ENCODE measurements at places on chromosomes 6 and 20. TPM values are rescaled to one million over a fixed set of nuclear protein-coding genes. Genes with fewer than 3 reads are reported as not detected.

The ANKEF1 gene
- polyA plus RNA-seq = 0.52 TPM

The ATRN gene
- polyA plus RNA-seq = 5.4 TPM

The SUMO4 gene
- polyA plus RNA-seq = not detected

The THEMIS gene
- 0.04 TPM for polyA plus RNA-seq

The SLC17A3 gene
- polyA plus RNA-seq = not detected

The LYRM2 gene
- polyA plus RNA-seq = 28.8 TPM

The MEP1A gene
- not detected for polyA plus RNA-seq

The LAMP5 gene
- not detected for polyA plus RNA-seq

The SLC24A3 gene
- 8.2 TPM for polyA plus RNA-seq

The DDX39B gene
- 134 TPM for polyA plus RNA-seq

DNA sequence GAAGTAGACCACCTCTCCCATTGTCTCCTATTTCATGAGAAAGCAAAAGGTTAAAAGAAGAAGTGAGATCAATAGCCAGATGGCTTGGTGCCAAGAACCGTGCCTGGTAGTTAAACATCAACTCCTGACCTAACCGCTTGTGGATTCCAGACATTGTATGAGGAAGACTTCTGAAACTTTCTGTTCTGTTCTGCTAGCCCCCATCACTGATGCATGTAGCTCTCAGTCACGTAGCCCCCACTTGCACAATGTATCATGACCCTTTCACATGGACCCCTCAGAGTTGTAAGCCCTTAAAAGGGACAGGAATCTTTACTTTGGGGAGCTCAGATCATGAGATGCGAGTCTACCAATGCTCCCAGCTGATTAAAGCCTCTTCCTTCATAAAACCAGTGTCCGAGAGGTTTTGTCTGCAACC lies 301.2 kb downstream of the RNGTT start:
- no peak for DNase-seq

GRCh38 chr6:89050697-89051096 lies 29.9 kb upstream of the PNRC1 start:
- no peak for DNase-seq

GRCh38 chr6:158762787-158763433 lies 56.3 kb downstream of the EZR start:
- DNase-seq = peak; percentile 57

- peak; percentile 56 for DNase-seq
Measured at GRCh38 chr6:40796260-40797221, 209.4 kb upstream of the LRFN2 start.

DNA sequence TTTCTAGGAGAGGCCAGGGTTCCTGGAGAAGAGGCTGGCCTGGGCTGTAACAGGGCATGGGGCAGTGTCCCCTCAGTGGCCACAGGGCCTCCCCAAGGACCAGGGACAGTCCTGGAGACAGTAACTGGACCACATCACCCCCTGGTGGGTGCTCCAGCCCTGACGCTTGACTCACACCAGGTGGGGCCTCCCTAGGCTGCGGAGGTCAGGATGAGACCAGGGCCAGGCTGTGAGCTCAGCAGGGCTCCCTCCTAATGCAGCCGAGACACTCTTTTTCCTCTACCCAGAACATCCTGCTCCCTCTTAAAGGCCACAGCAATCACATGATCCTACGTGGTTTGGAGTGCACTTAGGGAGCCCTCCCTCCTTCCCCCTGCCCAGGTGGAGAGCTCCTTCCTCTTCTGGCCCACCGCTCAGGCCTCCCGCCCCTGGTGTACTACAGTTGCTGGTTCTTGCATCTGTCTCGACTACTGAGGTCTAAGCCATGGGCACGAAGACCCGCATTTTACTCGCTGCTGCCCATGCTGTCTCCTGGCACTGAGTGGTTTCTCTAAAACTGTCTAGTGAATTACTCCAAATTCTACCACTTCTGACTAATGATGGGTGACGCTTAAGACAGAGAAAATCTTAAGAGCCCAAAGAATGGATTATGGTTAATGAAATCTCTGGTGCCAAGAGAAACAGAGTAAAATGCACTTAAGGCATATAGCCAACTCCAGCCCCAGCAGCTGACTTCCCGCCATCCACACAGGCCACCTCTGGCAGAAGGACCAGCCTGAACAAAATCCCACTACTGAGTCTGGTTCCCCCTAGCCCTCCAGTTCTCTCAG lies 166.1 kb upstream of the CST7 start:
- DNase-seq = no peak

- DNase-seq = no peak
Measured at GRCh38 chr6:161215193-161215592, 58.7 kb downstream of the AGPAT4 start.

DNA sequence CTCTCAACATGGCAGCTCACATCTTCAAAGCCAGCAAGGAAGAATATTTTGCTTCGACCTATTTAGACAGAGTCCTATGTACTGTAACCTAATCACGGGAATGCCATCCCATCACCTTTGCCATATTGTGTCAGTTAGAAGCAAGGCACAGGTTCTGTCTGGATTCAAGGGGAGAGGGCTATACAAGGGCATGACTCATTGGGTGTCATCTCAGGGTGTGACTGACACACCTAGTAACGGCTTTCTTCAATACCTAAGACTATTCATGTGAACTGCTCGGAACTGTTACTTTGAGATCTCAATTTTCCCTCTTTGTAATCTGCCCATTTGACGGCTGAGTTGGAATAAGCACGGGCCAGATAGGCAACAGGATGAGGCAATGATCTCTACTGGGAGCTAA lies 135.6 kb upstream of the HDGFL1 start:
- no peak for DNase-seq

DNA sequence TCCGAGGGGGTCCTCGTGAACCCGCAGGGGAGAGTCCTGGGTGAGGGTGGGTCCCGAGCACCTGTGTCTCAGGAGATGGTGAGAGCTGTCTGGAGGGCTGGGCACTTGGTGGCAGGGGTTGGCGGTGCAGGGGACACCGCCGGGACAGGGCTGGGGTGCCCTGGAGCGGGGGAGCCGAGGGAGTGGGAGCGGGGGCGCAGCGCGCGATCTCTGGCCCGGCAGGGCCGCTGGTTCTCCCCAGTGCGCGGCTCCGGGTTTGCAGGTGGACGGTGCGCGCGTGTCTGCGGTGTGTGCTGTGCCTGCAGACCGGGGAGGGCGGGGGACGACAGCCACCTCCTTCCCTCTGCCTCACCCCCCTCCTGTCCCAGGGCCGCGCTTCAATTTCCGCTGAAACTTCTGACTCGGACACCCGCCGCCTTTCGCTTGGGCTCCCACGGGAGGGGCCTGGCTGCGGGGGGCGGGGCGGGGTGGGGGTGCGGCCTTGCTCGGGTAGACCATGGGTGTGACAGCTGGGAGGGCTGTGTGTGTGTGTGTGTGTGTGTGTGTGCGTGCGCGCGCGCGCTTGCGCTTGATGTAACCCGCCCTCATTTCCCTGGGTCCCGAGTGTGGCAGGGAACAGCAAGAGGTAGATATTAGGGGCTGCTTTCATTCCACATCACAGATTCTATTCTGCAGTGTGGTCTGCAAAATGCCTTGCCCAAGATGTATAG lies 1.2 kb downstream of the TRIB3 start:
- DNase-seq = peak; percentile 71

DNA sequence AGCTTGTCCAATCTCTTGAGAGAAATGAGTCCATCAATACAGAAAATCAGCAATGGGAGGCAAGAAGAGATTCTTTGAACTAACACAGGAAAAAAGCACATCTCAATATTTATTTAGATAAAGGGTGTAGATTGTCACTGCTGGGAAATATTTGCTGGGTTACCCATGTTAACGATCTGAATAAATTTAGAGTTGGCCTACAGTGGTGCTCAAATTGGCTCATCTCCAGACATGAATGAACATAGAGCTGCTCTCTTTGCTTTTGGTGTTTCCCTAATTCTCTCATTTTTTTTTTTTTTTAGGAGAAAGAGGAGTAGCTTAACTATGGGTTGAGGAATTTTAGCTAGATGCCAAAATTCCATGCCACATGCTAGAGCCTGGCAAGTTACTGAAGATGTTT lies 471.2 kb downstream of the PKHD1 start:
- no peak for DNase-seq

GRCh38 chr6:57283106-57283505 lies 34.3 kb upstream of the PRIM2 start:
- DNase-seq = no peak

DNA sequence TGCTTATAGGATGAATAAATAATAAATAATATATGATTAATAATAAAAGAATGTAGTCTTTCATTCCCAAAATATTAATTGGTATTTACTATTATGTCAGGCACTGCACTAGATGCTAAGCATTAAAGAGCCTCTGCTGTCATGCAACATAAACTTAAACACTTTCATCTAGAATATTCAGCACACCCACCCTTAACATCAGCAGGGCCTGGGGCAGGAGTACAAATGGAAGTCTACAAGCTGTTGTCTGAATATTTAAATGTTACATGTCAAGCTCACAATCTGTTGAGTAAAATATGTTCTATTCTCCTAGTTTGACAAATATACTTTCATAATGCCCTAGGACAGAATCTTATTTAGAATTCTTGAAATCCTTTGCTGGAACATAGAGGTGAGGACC lies 395.1 kb downstream of the EPM2A start:
- no peak for DNase-seq

GRCh38 chr6:333379-334002 lies 41.2 kb downstream of the DUSP22 start:
- DNase-seq = peak; percentile 47

GRCh38 chr6:166058064-166058739 lies 109.4 kb downstream of the TBXT start:
- DNase-seq = no peak

DNA sequence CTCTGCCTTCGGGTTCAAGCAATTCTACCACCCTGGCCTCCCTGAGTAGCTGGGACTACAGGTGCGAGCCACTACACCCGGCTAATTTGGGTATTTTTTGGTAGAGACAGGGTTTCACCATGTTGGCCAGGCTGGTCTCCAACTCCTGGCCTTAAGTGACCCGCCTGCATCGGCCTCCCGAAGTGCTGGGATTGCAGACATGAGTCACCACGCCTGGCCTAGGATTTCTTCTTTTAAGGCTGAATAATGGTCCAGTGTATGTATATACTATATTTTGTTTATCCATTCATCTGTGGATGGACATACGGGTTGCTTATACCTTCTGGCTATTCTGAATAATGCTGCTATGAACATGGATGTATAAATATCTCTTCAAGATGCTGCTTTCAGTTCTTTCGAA lies 17.1 kb downstream of the RIOK1 start:
- no peak for DNase-seq

Data from psoas muscle (tissue), 8 donors.